ENCODE measurements at places on chromosomes 5 and 9.

- no peak for DNase-seq
Measured at GRCh38 chr9:105861972-105862371, 167.6 kb downstream of the TMEM38B start.

DNA sequence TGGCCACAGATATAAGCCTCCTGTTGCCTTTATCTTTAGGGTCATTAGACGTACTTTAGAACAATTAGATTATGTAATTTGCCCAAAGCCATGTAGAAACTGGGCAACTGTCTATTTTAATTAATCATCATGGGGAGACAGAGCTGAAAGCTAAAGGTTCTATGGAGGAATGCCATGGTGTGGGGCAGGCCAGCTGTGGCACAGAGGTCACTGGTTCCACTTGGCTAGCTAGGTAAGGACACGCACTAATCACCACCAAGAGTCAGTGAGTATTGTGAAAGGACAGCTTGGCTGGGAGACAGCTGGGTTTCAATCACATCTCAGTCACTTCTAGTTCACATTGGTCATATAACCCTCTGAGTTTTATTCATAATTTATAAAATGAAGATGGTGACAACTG is 81.7 kb downstream of the HMHB1 start:
- DNase-seq = no peak

DNA sequence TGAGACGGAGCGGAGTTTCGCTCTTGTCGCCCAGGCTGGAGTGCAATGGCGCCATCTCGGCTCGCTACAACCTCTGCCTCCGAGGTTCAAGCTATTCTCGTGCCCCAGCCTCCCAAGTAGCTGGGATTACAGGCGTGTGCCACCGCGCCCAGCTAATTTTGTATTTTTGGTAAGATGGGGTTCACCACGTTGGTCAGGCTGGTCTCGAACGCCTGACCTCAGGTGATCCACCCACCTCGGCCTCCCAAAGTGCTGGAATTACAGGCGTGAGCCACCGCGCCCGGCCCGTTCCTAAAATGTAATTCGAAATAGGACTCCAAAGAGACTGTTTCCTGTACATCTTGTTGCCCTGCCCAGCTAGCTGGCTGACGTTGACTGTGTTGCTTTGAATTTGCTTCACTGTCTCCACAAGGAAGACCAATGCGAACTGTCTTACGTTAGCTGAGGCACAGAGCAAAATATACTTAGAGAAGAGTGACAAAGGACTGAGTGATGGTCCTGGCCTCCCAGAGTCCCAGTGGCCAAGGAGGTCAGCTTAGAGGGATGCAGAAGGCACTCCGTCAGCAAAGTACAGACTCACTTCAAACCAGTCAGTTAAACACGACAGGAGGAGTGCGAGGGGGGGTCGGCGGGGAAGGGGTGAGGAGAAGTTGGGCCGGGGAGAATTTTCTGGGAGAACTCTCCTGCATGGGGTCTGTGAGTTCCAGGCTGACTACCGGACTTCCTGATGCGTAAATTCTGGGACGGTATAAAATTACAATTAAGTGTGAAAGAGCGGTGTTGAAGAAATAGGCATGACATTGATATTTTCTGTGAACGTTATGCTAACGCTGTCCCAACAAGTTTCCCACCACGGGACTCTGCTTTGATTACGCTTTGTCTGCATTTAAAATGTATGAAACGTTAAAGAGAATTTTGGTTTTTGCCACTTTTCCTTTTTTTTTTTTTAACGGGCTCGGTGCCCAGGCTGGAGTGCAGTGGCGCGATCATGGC is 6.8 kb upstream of the TRIM41 start:
- DNase-seq = no peak

- DNase-seq = no peak
Measured at GRCh38 chr9:8821910-8822666, 1022.5 kb upstream of the DMAC1 start.

DNA sequence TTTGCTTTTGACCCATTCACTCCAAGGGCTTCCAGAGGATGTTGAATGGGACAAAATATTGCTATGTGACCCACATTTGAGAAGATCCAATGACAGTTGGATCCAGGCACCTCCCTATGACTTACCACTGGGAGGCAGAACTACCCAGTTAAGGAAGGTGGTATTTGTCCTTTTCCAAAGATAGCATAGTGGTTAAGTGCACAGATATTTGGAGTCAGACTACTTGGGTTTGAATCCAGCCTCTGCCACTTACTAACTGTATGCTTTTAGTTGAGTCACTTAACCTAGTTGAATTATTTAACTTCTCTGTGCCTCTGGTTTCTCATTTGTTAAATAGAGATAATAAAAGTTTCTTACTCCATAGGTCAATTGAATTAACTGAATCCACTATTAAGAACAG is 74.5 kb upstream of the PALM2AKAP2 start:
- peak; percentile 17 for DNase-seq

- DNase-seq = no peak
Measured at GRCh38 chr5:132510076-132510475, 19.5 kb upstream of the IRF1 start.

- DNase-seq = peak; percentile 54
Measured at GRCh38 chr5:92836855-92837755, 743.9 kb downstream of the NR2F1-AS1 start.

GRCh38 chr9:88196142-88196790 is 58.0 kb upstream of the SPATA31C2 start:
- DNase-seq = no peak

DNA sequence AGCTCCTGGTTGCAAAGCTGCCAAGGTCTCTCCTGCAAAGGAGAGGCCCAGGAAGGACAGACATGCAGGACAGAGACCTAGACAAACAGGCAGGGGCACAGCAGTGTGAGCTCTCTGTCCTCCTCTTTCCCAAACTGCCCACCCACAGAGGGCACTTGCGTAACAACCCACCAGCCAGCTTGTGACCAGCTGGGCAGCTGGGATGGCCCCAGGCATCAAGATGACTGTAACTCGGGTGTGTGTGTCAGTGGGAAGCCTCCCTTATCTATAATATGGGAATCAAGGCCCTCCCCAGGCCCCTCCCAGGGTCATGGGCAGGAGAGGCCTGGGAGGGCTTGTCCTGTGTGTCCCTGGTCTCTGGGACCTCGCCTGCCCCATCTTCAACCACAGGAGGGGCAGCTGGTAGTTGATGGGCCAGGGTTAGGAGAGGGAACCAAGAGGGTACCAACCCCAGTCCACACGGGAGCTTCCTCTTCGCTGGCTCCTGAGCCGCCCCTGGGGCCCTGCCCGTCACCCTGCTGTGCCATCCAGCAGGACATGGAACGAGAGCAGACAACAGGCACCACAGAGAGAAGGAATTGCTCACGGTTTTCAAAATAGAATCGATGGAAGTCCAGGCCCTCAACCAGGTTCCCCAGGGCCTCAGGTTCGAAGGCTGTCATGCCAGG is 37.9 kb downstream of the SLC6A7 start:
- peak; percentile 46 for DNase-seq

DNA sequence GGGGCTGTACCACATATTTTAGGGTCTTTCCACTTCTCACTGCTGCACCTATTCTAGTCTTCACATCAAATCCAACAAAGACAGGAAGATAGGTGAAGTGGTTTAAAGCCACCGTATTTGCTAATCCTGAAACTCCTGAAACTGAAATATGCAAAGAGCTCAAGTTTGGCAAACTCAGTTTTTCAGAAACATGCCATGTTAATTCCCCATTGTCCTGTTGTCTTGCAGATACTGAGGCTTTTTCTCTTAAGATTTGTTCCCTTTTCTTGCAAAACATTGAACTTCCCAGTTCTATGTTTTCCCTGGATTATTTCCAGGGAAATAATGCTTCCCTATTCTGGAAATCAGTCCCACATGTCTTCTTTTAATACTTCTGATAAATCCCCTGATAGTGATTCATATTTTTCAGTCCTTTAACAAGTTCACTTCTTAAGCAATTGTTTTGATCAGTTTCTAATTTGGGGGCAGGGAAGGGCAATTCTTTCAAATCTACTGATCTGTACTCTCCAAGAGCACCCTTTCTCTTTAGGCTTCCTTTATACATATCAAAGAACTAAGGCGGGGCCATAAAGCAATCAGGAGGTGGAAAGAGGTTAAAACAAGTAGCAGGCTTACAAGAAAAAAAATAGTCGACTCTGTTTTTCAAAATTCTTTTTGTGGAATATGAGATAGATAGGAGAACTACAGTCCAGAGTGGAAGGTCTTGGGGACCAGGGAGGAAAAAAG is 648.5 kb downstream of the BNC2 start:
- DNase-seq = no peak

DNA sequence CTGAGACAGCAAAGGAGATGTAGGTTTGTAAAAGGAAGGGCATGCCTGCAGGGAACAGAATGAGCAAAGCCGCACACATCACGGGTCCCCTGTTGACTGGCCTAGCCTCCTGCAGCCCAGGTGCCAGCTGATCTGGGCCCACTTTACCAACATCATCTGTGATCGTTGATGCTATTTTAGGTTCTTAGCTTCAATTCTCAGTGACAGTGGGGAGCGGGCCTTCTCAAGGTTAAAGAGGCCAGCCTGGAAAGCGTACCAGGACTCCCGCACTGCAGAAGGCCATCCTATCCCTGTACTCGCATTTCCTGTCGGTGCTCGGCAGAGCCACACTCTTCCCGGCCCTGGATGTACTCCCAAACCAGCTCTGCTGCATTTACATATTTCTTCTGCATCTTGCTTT is 213.5 kb upstream of the IRX1 start:
- no peak for DNase-seq

- no peak for DNase-seq
Measured at GRCh38 chr9:20220286-20220685, 402.0 kb downstream of the MLLT3 start.

DNA sequence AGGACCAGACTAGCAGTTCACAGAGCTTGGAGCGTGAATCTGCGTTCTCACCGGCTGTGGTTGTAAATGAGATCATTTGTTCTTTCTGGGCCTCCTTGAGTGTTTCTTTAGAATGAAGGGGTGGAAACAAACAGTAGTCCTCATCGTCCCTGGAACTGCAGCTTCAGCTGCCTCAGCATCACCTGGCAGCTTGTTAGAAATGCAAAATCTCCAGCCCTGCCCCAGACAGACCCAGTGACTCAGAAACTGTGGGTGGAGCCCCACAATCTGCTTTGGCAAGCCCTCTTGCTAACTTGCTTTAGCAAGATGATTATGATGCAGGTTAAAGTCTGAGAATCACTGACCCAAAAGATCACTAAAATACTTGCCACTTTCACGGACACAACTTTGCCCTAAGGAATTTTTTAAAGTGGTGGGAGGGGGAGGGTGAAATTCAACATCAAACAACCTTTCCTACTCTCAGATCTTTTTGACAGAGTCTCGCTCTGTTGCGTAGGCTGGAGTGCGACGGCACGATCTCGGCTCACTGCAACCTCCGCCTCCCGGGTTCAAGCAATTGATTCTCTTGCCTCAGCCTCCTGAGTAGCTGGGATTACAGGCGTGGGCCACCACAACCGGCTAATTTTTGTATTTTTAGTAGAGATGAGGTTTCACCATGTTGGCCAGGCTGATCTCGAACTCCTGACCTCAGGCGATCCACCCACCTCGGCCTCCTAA is 86.0 kb downstream of the BRINP1 start:
- DNase-seq = no peak

GRCh38 chr5:137212471-137212870 is 286.7 kb downstream of the SPOCK1 start:
- no peak for DNase-seq

DNA sequence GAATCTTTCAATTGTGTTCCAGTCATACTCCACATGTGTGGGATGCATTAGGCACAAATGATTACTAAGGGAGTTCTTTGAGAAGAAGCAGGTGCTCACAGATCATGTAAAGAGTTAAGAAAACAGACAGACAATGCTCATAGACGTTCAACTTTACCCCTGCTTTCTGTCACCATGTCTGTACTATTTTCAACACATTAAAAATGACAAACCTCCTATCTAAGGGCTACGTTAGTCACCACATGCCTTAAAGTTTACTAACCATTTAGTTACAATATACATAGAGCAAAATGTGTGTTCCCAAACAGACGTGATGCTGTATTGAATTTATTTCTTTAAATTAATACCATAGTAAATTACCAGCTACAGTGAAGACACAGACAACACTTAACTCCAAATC is 435.9 kb downstream of the HCN1 start:
- DNase-seq = no peak

GRCh38 chr9:72349240-72349639 is 15.8 kb downstream of the ZFAND5 start:
- DNase-seq = no peak

DNA sequence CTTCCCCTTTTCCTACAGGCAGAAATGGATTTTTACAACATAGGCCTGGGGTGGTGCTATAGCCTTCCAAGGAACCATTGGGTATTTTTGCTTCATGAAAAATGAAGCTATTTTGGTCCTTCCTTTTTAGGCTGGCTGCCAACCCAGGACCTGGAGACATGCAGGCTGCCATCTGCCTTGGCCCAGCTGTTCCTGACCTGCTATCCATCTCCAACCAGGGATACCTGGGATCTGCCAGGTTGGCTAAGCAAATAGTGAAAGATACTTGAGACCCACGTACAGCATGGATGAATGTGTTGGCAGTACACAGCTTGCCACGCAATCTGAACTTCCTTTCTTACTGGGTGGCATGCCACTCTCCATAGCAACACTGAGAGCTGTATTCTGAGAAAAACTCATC is 31.1 kb downstream of the MRPS27 start:
- DNase-seq = no peak

DNA sequence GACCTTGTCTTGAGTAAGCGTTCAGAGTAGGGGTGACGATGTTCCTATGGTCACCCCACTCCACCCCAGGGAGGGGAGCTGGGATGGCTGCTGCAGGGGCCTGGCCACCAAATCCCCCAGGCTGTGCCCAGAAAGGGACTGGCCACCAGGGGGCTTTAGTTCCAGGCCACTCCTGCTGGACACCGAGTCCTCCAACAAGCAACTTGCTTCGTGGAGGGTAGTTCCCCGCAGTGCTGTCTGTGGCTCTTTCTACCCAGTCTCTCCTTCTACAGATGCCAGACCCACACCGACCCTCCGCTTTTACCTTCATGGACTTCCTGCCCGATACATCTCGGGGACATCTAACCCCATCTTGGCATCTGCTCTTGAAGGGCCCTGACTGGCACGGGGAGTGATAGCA is 35.7 kb upstream of the GABRP start:
- no peak for DNase-seq

- no peak for DNase-seq
Measured at GRCh38 chr9:106529616-106530015, 333.4 kb upstream of the ZNF462 start.

DNA sequence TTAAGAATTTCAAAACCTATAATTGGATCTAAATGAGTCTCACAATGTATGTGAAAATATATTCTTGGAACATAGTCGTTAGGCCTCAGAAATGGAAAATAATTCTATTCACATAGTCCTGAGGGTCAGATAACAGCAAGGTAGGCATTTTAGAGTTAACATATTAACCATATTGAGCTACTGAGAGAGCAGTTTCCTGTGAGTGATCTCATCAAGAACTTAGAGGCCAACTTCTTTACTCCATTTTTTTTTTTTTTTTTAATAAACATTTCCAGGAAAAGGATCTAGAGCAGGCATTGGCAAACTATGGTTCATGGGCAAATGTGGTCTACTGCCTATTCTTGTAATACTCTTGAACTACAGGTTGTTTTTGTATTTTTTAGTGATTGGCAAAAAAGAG is 26.6 kb downstream of the RAB24 start:
- DNase-seq = no peak

Measured in AG09309 (cell line).